ENCODE measurements at places on chromosomes 12 and 14. TPM values are rescaled to one million over a fixed set of nuclear protein-coding genes. Genes with fewer than 3 reads are reported as not detected.

UNC119B gene
- 28.7 TPM for total RNA-seq

- peak; percentile 69 for DNase-seq
Measured at GRCh38 chr14:94867946-94868771, 98.2 kb upstream of the GSC start.

MFAP5 gene
- total RNA-seq: 0.70 TPM

TTLL5 gene
- total RNA-seq: 58.2 TPM

GRCh38 chr14:69753860-69754259 lies 13.1 kb upstream of the SRSF5 start:
- no peak for DNase-seq

- DNase-seq: no peak
Measured at GRCh38 chr12:4856596-4856995, 53.1 kb upstream of the KCNA1 start.

- no peak for DNase-seq
Measured at GRCh38 chr12:62299617-62300016, 39.4 kb downstream of the USP15 start.

DNA sequence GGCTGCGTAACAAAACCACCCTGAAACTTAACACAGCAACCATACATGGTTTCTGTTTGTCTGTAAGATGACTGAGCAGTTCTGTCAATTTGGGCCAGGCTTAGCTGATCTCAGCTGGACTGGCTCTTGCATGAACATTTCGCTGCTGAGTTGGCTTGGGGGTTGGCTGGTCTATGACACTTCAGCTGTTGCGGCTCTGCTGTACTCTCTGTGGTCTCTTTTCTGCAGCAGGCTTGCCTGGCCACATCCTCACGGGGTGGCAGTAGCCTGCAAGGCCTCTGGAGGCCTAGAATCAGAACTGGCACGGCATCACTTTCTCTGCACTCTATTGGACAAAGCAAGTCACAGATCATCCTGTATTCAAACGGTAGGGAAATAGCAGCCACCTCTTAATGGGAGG lies 216.2 kb downstream of the BCL11B start:
- DNase-seq: no peak

DNA sequence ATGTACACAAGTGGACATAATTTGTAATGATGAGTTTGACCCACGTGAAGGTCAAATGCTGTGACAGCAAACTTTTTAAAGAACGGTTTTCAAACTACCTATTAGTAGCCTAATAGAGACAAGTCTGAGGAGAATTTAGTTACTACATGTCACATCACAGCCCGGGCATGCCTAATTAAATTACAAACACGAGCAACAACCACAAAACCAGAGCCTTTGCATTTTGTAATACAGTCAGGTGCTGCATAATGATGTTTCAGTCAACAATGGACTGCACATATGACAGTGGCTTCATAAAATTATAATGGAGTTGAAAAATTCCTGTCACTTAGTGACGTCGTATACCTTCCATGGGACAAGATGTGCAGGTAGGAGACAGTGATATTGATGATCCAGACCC lies 274.5 kb downstream of the DACT1 start:
- DNase-seq: no peak

GRCh38 chr14:98070536-98070935 lies 1201.5 kb downstream of the BCL11B start:
- no peak for DNase-seq
